ENCODE measurements at places on chromosomes 2 and 18.

DNA sequence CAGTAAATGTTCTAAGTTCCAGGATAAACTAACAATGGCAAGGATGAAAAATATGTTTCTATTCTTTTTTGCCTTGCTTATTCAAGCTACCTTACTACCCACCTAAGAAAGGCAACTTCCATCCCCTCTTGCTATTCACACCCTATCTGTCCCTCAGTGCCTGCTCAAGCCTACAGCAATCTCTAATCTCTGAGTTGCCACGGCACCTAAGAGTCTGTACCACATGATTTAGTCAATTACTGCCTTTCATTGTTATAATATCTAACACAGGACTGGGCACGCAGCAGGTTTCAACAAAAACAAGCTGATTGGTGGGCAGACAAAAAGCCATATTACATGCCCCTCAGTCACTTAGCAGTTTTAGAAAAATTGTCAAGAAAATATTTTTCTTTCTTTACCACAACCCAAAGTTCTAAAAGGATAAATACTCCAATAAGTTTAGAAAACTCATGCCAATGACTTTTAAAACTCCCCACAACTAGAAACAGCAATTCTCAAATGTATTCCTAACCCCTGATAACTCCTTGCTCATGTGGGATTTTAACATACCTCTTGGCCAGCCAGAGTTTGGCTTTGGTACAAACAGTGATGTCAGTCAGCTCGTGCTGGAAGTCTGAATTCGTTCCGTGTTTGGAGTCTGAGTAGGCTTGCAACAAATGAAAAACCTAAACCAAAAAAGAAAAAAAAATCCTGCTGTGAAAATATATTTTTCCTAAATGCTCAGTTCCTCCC lies 117.3 kb upstream of the ZFP36L2 start:
- peak; percentile 34 for DNase-seq

- no peak for DNase-seq
Measured at GRCh38 chr2:102630458-102630857, 11.1 kb downstream of the SLC9A2 start.

- no peak for DNase-seq
Measured at GRCh38 chr2:98932164-98932563, 3.9 kb downstream of the CRACDL start.

GRCh38 chr2:232386490-232386739 lies 7.9 kb downstream of the ALPP start:
- DNase-seq = no peak

All from NCI-H446 (cell line).